Muscle of back (tissue), 13 donors: ENCODE measurements at places on chromosomes 12 and 14. TPM values are rescaled to one million over a fixed set of nuclear protein-coding genes. Genes with fewer than 3 reads are reported as not detected.

Gene CDKN3
- polyA plus RNA-seq, result 34.0 TPM

Gene LRTM2
- polyA plus RNA-seq, result 0.27 TPM

Gene CLEC9A
- polyA plus RNA-seq, result 0.54 TPM

Gene RALGAPA1
- 36.1 TPM for polyA plus RNA-seq

DNA sequence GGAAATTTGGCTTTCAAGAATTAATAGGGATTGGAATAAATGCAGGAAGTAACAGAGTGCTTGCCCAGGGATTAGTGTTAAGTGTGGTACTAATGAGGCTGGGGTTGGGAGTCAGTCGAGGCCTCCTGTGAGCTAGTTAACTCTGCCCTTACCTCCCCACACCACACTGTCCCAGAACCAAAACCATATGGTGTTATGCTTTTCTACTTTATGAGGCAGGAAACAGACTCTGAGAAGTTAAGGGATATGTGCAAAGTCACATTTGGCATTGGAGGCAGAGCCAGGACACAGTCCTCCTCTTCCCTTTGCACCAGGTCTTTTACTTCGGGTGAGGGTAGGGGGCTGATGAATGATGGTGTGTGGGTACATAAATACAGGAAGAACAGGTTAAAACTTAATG is 41.9 kb downstream of the PELI2 start:
- DNase-seq, result no peak

- DNase-seq, result no peak
These were observed 151.4 kb downstream of the SSPN start for GRCh38 chr12:26346736-26347135.

DNA sequence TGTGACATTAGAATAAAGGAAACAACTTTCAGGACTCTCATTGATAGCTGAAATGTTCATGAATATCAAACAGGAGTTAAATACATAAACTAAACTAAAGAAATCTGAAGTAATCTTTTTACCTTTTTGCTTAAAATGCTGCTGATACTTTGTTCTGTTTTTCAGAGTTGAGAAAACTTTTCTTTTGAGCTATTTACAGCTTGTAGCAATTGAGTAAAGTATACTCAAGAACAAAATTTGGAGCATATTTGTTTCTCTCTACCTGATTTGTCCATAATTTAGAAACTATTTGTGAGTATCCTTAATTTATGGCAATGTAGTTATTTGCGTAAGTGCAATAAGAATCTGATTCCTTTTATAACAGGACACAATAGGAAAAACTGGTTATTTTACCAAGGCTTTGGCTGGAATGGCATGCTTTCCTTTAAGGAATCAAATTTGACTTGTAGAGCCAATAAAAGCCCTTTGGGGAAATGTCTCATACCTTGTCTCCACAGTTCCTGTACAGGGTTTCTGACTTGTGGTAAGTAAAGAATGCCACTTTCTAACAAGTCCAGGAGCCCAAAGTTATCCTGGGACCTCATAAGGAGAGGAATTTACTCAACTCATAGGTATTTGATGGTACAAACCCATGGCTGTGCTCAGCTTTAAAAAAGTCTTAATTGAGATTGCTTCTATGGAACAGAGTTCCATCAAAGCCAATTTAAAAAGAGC is 195.7 kb downstream of the TMEM117 start:
- no peak for DNase-seq

DNA sequence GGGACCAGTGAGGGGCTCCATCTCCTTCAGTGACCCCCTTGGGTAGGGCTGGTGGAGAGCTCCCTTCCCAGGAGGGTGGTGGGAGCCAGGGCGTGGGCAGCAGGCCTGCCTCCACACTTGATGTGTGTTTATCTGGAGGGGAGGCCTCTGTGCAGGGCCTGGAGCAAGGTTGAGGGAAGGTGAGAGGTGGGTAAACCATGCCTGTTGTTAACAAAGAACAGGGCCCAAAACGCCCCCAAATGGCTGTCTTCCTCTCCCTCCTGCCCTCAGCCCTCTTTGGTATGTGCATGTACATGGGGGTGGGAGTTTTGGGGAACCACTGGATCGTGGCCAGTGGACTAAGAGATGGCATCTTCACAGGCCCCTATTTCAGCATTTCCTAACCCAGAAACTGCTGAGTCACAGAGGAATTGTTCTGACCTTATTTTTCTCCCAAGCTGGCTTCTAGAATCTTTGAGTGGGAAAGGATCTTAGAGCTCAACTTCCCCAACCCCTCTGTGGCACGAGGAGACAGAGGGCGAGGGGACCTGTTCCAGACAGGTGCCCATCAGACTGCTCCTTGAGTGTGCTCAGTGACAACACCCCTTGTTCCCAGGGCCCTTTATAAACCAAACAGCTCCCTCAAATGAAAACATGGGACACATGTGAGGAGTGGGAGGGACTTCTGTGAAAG is 3.6 kb downstream of the SLC48A1 start:
- DNase-seq, result no peak

DNA sequence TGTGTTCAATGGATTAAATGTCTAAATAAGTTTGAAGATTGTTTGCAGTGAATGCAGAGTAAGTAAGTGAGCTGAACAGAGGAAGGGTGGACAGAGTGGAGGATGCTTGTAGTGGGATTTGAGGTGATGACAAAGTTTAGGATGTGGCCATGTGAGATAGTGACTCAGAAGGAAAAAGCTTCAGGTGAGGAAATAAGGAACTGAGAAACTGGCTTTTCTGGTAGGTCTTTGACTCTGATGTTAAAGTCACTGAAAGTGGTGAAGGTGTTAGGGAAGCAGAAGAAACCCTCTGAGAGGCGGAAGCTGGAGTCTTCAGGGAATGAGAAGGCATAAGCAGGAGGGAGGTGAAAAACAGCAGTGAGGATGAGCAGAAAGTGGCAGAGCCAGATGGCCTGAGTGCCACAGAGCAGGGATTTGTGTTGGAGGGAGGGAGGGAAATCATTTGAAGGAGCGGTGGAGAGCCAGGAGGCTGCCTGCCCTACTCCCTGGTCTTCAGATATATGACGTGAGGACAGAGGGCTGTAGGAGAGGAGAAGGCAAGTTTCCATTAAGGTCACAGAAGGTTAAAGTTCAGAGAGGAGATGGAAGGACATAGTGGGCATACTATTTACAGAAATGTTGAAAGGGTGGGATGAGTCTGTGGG is 24.8 kb downstream of the RGS6 start:
- DNase-seq, result no peak
